COR-L47 (cell line): ENCODE measurements at places on chromosomes 12 and 14.

GRCh38 chr12:53252349-53252916, 15.7 kb upstream of the ESPL1 start:
- DNase-seq: no peak

- no peak for DNase-seq
Measured at GRCh38 chr14:58533446-58533845, 104.3 kb upstream of the DACT1 start.

DNA sequence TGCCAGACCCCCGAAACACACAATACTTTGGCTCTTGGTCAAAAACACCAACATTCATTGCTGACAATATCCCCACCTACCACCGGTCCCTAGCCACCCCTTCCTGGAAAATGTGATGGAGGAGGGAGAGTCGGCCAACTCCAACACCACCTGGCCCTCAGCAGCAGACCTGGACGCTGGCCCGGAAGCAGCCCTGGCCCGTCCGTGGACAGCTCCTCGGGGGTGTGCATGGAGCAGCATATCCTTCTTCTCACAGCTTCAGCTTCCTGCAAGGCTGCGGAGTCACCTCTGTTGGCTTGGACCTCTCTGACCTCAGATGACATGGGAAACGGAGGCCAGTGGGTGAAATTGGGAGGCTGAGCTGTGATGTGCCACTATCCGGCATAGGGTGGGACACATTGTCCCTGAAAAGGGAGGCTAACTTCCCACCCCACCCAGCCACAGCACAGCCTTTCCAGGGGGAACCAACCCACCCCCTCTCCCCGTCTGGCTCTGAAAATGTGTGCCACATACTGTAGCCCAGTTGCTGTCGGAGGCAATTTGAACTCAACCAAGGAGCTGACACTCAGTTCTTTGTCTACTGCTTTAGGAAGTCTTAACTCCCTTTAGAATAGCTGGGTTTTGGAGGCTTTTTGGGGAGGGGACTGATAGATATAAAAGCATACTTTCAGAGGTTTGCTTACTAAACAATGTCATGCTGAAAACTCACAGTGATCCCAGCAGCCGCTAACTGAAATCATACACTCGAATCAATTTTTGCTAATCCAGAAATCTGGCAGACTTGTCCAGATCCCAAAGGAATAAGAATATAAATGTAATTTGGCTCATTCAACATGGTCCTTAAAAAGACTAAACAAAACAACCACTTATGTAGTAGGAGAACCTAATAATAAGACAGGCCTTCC, 43.1 kb upstream of the LTA4H start:
- DNase-seq: no peak

GRCh38 chr14:98984027-98984718, 287.8 kb downstream of the BCL11B start:
- DNase-seq: no peak

DNA sequence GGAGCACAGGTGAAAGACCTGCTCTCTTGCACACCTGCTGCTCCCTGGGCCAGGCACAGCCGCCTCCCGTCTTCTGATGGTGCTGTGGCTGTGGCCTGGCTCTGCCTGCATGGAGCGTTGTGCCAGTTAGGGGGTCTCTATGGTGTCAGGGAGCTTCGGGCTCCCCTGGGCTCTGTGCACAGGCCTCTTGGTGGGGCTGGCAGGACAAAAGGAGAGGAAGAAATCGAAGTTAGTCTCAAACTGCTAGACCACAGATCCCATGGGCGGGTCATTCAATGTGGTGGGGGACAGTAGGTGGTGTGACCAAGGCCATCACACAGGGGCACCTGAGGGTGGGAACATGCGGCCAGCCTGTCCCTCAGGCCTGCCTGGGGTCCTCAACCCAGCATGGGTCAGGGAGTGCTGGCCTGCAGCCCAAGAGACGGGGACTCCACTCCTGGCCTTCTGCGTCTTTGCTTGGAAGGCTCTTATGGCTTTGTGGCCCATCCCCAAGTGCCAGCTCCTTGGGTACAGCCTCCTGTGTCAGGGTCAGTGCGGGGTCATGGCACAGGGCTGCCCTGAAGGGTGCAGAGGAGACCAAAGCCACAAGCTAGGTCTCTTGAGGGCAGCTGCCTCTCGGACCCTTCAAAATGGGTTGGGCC, 84.1 kb downstream of the KIF26A start:
- no peak for DNase-seq

GRCh38 chr12:53807322-53807860, 55.6 kb upstream of the CISTR start:
- DNase-seq: no peak

GRCh38 chr12:114123108-114123507, 157.0 kb upstream of the RBM19 start:
- DNase-seq: no peak

DNA sequence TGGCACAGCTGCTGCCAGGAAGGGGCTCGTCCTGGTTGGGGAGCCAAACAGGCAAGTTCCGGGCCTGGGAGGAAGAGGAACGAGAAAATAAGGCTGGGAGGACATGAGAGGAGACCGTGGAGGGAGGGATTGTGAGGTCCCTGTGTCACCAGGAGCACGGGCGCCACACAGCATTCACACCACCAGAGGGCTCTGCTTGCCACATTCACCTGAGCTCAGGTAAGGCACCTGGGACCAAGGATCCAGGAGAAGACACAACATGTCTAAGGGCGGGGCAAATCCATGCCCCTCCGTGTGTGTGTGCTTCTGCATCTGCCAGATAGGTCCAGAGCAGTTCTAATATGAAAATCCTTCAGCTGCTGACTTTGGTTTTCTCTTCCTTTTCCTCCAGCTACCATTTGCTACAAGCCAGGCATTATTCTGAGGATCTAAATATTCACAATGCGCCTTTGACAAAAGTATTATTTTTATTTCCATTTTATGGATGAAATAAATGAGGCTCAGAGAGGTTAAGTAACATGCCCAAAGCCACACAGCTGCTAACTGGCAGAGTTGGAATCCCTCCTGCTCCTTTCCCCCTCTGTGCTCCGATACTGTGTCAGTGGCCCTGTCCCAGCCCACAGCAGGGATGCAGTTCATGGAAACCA, 14.6 kb downstream of the RAPGEF3 start:
- peak; percentile 78 for DNase-seq

DNA sequence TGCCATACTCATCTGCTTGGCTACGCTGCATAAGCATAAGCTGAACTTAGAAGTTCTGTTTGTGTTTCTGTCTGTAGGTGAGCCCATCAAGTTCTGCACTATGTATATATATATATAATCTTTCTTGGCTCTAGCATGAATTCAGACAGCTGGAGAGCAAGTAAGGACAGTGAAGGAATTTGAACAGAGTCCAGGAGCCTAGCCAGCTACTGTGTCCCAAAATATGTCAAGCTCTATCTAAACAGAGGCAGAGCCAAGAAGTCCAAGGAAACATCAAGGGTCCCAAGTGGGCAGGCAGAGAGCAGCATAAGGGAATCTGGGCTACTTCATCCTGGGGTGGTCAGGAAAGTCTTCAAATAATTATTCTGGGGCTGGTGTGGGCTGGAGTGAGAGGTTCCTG, 118.5 kb upstream of the NPAS3 start:
- no peak for DNase-seq

GRCh38 chr14:89000007-89000942, 175.8 kb downstream of the TTC8 start:
- DNase-seq: no peak

- no peak for DNase-seq
Measured at GRCh38 chr14:57478050-57478449, 15.6 kb downstream of the CCDC198 start.

GRCh38 chr14:32698831-32699230, 239.8 kb upstream of the NPAS3 start:
- no peak for DNase-seq

DNA sequence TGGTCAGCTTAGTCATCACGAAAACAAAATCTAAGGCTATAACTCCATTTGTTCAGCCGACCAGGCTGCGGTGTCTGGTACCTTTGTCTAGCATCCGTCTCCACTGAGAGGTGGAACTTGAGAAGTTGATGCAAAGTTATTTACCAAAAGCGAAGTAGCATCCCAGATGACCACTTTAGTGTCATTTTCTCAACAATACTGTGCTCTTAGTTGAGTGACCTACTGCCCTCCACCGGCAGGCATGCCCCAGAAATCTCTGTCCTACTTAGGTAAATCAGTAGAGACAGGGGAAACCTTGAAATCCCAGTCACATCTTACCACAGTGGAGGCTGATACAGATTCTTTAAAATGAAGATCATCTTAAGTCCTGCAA, 1.3 kb upstream of the ST8SIA1 start:
- no peak for DNase-seq

DNA sequence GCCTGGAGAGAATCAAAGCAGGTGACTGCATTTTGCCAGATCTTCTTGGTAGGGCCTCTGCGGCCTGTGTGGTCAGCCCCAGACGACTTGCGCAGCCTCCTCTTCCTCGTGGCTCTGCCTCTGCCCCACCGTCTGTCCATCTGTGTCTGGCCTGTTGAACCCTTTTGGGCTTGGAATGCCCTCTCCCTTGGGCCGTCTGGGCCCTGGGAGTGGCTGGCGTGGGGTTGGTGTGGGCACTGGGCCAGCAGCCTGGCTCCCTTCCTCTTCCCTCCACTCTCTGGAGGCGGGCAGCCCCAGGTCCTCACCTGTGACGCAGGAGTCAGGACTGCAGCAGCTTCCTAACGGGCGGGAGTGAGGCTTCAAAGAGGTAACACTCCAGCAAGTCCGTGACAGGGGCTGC, 9.7 kb upstream of the CCDC197 start:
- no peak for DNase-seq

DNA sequence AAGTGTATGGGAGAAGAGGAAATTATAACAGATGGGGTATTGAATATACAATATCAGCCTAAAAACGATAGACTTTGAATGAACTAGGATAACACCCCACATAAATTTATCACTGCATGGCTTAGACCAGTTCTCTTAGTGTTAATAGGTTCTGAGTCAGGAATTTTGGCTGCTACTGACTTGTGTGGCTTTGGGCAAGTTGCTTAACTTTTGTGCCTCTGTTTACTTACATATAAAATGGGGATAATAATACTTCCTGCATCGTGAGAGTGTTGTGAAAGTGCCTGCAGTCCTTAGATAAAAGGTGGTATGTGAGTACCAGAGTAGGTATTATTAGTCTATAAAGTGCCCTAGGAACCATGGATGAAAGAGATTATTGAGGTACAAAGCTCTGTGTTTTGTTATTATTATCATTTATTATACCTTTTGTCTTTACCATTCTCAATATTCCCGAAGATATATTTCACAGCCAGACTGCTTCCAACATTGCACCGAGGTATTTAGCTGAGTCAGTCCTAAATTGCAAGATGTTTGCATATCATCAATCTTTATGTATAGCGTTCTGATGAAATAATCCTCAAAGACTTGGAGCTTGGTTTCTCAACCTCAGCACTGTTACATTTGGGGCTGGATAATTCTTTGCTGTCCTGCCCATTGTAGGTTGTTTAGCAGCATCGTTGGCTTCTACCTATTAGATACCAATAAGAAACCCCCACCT, 2.3 kb upstream of the PAWR start:
- no peak for DNase-seq

GRCh38 chr12:46256942-46257341, 11.9 kb downstream of the SLC38A1 start:
- no peak for DNase-seq

- DNase-seq: peak; percentile 13
Measured at GRCh38 chr12:57276935-57277563, 26.1 kb upstream of the STAC3 start.

DNA sequence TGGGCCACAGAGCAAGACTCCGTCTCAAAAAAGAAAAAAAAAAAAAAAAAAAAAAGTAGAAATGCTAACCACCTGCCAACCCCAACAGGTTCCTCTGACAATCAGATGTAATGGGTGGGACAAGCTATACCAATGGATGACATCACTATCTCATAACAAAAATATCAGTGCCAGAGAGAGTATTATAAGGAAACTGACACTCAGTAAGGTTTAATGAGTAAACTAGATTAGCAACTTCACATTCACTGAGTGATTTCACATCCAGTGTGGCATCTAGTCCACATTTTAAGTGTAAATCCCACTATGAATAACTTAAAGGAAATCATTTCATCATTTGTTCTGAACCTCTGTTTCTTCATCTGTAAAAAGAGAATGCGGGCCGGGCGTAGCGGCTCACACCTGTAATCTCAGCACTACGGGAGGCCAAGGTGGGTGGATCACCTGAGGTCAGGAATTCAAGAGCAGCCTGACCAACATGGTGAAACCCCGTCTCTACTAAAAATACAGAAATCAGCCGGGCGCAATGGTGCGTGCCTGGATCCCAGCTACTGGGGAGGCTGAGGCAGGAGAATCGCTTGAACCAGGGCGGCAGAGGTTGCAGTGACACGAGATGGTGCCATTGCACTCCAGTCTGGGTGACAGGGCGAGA, 1.8 kb downstream of the SART3 start:
- no peak for DNase-seq

DNA sequence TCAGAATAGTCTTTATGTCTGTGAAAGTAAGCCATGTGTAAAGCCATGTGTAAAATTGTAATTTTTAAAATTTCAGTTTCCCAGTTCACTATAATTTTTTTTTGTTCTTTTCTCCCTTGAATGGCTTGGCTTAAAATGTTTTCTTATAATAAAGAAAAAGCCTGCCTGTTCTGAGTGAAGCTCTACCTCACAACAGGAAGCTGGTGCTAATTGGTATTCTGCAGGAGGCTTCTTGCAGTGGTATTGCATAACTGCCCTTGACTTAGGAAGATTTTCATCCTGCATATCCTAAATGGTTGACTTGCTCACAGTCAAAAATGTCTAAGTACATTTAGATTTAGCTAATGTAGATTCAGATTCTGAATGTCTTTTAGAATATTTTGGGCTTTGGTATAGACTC, 49.5 kb downstream of the ATP2A2 start:
- DNase-seq: no peak

DNA sequence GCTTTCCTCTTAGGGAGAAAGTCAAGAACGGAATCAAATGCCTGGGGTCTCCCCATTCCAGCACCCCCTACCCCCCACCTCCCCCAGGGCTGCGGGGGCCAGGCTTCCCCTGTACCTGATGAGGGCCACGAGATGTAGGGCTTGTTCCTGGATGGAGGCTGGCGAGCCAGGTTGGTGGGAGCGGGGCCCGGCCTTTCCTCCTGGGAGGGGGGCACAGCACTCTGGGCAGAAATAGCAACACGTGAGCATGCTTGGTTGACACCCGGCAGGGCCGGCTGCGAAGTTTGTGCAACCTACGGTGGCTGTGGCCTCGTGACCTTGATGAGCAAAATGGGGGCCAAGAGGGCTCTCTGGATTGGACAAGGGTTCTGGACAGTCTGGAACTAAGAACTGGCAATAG, 15.7 kb downstream of the AMN start:
- DNase-seq: no peak

- no peak for DNase-seq
Measured at GRCh38 chr12:52860102-52860823, 11.5 kb upstream of the KRT78 start.

DNA sequence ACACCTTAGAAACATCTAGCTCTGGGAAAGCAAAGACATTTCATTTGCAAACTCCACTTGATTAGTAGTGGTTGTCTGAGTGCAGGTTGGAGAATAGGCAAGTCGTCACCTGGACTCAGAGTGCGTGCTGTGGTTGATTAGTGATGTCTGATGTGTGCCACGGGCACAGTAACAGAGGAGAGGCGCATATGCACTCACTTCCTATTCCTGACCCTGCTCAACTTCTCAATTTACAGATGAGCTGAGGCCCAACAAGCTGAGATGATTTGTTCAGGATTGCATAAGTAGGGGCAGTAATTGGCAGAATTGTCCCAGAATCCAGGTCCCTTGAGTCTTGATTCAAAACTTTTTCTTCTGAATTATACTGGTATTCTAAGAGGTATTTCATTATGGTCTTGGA, 44.9 kb downstream of the ADCK1 start:
- no peak for DNase-seq

- DNase-seq: no peak
Measured at GRCh38 chr12:3905664-3906063, 32.5 kb upstream of the PARP11 start.
